Activated CD8-positive, alpha-beta T cell treated with anti-CD3 and anti-CD28 coated beads, Interleukin-2, amount 10 ng/mL, durations not matched to agents 7 days and 5 days (primary cell): ENCODE measurements at places on chromosomes 1 and 21. TPM values are rescaled to one million over a fixed set of nuclear protein-coding genes. Genes with fewer than 3 reads are reported as not detected.

The CHIT1 gene
- 0.50 TPM for total RNA-seq

The ERG gene
- total RNA-seq = not detected

The OR2T33 gene
- total RNA-seq = not detected

The CHIA gene
- not detected for total RNA-seq

DNA sequence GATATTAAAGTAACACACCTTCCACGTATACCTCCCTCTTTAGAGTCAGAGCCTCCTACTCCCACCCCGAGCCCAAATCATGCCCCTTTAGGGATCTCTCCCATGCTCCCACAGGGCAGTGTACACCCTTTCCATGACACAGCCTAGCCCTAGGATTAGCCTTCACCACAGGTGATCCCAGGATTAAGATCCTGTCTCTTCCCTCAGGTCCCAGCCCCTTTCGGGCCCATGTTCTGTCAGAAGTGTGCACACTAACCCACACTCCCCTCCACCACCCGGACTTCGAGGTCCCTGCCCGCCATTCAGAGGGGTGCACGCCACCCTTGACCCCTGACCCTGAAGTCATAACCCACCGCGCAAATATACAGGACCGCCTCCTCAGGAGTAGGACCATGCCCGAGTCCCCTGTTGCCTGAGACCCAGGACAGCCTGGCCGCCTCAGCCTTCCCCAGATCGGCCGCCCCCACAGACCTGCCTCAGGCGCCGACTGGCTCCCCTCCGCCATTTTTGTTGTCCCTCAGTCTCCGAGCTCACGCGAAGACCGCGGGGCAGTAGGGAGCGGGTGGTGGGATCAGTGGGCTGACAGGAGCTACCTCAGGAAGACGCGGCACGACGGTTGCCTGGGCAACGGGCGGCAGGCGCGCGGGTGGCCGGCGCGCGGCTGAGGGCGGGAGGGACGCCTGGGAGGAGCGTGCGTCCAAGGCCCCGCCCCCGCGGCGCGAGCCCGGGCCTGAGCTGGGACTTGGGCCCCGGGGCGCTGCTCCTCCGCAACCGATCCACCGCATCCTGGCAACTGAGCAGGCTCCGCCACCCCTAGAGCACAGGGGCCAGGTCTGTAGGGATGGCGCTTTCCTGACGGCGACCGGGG, at the start of gene AGBL4:
Gene AGBL4, minus strand, starts transcription at position 663 of the 868 bp plus-strand sequence.
- no peaks in the 10 kb centered on the region for H3K4me1 ChIP-seq
- DNase-seq = no peak
- H3K36me3 ChIP-seq = no peaks in the 10 kb centered on the region

DNA sequence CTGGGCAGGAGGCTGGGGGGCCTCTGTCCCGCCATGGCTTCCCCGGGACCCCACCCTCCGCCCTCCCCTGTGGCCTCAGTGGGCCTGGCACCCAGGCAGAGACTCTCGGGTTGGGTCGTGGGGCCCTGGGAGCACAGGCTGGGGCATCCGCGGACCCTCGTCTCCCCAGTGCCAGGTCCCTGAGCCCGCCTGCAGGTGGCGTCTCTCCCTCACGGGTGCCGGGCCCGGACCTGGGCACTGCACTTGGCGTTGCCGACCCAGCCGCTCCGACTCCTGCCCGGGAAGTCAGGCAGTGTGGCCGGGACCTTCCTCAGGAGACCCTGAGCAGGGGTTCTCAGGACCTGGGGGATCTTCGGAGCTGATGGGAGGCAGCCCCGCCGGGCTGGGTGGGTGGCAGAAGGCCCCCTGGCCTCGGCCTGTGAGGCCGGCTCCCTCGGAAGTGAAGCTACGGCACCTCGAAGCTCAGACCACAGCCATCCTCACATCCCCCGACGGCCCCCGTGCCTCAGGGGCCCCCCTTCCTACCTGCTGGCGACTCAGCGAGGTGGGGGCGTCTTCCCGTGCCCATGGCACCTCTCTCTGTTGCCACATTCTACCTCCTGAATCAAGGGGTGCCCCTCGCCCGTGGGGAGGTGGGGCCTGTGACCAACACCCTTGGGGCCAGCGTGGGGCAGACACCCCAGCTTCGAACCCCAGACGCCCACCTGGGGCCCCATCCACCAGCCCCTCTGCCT, 6.4 kb upstream of the C1orf159 start:
- DNase-seq = peak; percentile 87
- no peak overlapping the region for H3K4me3 ChIP-seq
- peaks cover 6% of the 10 kb centered on the region for H3K27me3 ChIP-seq

GRCh38 chr1:116167625-116168276, 56.6 kb downstream of the MAB21L3 start:
- H3K4me1 ChIP-seq = peaks cover 16% of the 10 kb centered on the region
- no peaks in the 10 kb centered on the region for H3K36me3 ChIP-seq
- H3K27me3 ChIP-seq = peaks cover 11% of the 10 kb centered on the region

- H3K27me3 ChIP-seq = no peaks in the 10 kb centered on the region
- H3K4me3 ChIP-seq = no peak overlapping the region
These were observed 9.2 kb downstream of the C1orf159 start for GRCh38 chr1:1106510-1107221.

DNA sequence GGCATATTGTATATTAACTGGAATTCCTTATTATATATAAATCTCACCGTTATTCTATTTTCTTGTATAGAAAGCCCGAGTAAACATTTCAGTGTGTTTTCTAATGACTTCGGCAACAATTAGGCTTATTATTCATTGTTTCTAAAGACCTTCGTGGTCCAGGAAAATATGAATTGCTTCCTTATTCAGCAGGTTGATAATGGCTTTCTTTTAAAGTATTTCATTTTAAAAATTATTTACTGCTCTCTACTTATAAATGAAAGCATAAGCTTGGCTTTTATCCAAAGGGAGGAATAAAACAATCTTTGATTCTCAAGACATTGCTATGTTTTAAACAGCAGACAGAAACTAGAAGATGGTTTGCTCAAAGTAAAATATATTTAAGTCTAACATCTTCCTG, 198.4 kb upstream of the RGS18 start:
- H3K4me3 ChIP-seq = no peak overlapping the region
- H3K4me1 ChIP-seq = no peaks in the 10 kb centered on the region
- DNase-seq = no peak
- no peaks in the 10 kb centered on the region for H3K27me3 ChIP-seq

DNA sequence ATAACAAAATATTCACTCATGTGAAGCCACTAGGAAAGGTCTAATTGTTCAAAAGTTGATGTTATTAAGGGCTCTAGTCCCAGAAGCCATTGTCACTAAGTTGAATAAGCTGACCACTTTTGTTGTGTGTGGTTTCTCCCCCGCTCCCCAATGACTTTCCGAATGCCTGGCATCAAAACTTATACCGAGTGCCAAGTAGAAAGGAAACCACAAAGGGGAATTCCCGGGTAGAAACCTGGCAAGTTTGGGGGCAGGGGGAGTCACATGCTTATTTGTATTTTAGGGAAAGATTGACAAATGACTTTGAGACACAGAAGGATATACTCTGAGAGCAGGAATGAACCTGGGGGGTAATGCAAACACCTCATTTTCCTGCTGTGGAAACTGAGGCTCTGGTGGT, 154.1 kb downstream of the TGFBR3 start:
- peak overlapping the region; percentile 3 for H3K27ac ChIP-seq
- peaks cover 43% of the 10 kb centered on the region for H3K4me1 ChIP-seq
- H3K27me3 ChIP-seq = peaks cover 7% of the 10 kb centered on the region
- no peaks in the 10 kb centered on the region for H3K36me3 ChIP-seq
- DNase-seq = no peak
- no peak overlapping the region for H3K4me3 ChIP-seq

- no peaks in the 10 kb centered on the region for H3K36me3 ChIP-seq
- no peak overlapping the region for H3K27ac ChIP-seq
- no peak for DNase-seq
- no peaks in the 10 kb centered on the region for H3K4me1 ChIP-seq
- H3K4me3 ChIP-seq = no peak overlapping the region
These were observed 27.1 kb upstream of the C1QA start for GRCh38 chr1:22609291-22609690.

- no peak for DNase-seq
- no peaks in the 10 kb centered on the region for H3K4me1 ChIP-seq
- no peaks in the 10 kb centered on the region for H3K36me3 ChIP-seq
- H3K27me3 ChIP-seq = no peaks in the 10 kb centered on the region
These were observed 102.4 kb downstream of the PTGER3 start for GRCh38 chr1:70945251-70945650.

DNA sequence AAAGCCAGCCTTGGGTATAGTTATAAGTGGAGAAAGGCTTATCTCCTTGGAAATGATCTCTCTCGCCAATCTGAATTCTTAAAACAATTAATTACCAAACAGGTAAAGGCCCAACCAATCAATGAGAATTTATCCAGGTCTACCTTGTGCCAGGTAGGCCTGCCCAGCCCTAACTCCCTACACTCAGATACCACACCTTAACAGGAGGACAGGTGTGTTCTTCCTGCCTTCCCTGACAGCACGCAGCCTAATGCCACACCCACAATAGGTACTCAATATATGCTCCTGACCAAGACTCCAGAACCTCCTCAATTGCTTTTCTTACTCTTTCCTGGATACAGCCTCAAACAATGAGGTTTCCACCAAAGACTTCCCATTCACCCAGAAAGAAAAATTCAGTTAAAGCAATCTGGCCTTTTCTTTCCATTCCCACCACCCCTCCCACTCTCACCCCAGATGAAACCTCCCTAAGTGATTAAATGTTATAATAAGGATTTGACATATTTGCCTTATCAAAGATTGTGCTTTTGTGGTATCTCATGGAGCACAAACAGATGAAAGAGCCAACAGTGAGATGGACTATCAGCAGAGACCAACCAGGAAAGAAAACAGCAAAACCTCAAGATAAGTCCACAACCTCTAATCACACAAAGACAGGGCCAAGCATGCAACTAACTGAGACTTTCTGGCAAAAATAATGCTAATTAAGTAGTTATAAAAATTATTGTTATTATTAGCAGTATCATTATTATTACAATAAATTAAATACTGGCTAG, 25.6 kb downstream of the TRABD2B start:
- no peaks in the 10 kb centered on the region for H3K36me3 ChIP-seq
- H3K4me1 ChIP-seq = no peaks in the 10 kb centered on the region
- H3K27ac ChIP-seq = no peak overlapping the region
- no peak overlapping the region for H3K4me3 ChIP-seq
- no peak for DNase-seq

DNA sequence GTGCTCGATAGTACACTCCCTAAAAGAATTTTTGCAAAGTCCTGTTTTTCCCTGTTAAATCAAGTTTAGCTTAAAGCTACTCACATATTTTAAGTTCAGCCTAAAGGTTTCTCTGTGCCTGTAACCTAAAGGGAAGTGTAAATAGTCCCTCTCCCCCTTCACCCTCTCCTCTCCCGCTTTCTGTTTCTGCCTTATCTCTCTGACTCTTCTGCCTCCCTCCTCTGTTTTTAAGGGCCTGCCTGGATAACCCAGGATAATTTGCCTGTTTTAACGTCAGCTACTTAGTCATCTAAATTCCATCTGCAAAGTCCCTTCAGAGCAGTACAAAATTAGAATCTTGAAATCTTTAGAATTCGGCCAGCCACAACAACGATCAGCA, 92.6 kb downstream of the NID1 start:
- DNase-seq = no peak
- peak overlapping the region; percentile 91 for H3K27ac ChIP-seq

DNA sequence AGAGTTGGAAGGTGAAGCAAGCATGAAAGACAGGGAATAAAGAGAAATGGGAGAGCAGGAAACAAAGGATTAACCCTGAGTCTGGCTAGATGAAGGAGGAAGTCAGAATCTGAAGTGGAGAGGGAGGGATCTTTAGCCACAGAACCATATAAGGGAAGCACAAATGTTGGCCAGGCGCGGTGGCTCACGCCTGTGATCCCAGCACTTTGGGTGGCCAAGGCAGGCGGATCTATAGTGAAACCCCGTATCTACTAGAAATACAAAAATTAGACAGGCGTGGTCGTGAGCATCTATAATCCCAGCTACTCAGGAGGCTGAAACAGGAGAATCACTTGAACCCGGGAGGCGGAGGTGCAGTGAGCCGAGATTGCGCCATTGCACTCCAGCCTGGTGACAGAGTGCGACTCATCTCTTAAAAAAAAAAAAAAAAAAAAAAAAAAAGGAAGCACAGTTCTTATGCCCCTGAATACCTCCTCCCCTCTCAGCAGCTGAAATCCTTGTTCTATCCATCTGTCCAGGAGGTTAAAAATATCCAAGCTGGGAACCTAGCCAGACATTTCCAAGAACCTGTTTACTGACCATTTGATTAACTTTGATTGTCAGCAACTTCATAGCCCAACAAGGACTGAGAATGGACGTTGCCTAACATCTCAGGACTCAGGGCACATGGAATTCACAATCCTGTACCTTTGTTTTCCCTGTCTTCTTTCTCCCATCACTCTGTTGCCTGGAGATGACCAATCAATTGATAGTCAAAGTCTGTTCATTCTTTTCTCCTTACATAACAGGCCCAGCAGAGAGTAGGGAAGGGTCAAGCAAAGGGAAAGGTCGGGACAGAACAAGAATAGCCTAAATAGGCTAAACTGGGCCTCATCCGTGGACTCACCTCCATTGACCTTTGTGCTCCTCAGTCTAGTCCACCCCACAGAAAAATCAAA, 10.6 kb downstream of the TXNIP start:
- peak overlapping the region; percentile 67 for H3K27ac ChIP-seq
- H3K27me3 ChIP-seq = no peaks in the 10 kb centered on the region
- no peak overlapping the region for H3K4me3 ChIP-seq
- H3K4me1 ChIP-seq = peaks cover 54% of the 10 kb centered on the region
- H3K36me3 ChIP-seq = peaks cover under 1% of the 10 kb centered on the region

DNA sequence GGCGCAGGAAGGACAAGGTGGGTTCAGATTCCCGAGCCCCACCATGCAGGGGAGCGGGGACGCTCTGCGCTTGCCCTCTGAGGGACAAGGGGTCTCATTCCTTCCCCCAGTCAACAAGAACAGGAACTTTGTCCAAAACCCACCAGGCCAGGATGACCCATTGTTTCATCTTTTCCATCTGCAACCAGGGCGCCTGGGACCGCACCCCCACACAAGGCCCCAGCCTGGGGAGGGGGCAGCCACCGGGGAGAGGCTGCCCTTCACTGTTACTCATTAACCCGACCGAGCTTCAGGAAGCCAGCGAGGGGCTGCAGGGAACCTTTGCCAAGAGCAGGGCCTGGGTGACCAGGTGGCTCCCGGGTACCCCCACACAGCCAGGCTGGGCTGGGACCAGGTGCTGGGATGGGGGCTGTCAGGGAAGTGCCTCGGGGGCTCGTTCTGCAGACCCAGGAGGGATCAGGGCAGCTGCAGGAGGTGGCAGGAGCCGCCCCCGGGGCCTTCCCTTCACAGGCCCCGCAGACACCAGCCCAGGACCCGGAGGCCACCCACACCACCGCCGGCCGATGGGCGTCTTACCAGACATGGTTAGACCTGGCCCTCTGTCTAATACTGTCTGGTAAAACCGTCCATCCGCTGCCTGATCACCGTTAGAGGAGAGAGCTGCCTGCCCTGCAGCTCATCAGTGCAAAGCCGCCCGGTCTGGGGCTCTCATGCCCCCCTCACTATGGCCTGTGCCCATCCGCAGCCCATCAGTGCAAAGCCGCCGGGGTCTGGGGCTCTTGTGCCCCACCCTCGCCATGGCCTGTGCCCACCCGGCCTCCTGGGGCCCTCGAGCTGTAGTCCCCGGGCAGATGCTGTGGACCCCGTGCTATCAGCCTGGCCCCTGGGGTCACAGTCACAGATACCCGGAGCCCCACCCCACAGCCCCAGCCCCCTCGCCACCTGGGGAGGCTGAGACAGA, 4.9 kb upstream of the TTLL10 start:
- peaks cover 3% of the 10 kb centered on the region for H3K27me3 ChIP-seq
- no peaks in the 10 kb centered on the region for H3K36me3 ChIP-seq
- no peak overlapping the region for H3K27ac ChIP-seq
- peaks cover 33% of the 10 kb centered on the region for H3K4me1 ChIP-seq
- no peak overlapping the region for H3K4me3 ChIP-seq
- no peak for DNase-seq

- no peaks in the 10 kb centered on the region for H3K27me3 ChIP-seq
- no peak overlapping the region for H3K27ac ChIP-seq
- no peaks in the 10 kb centered on the region for H3K4me1 ChIP-seq
These were observed 451.1 kb downstream of the LTN1 start for GRCh38 chr21:28541371-28542112.
